Naive thymus-derived CD8-positive, alpha-beta T cell (primary cell): ENCODE measurements at places on chromosomes 7 and 10.

- no peak for DNase-seq
Observed at GRCh38 chr7:105987046-105987445, 24.0 kb downstream of the CDHR3 start.

GRCh38 chr10:3263747-3264146 lies 91.2 kb upstream of the PITRM1 start:
- DNase-seq: no peak

GRCh38 chr7:41447450-41448042 lies 255.3 kb downstream of the INHBA start:
- DNase-seq: no peak

DNA sequence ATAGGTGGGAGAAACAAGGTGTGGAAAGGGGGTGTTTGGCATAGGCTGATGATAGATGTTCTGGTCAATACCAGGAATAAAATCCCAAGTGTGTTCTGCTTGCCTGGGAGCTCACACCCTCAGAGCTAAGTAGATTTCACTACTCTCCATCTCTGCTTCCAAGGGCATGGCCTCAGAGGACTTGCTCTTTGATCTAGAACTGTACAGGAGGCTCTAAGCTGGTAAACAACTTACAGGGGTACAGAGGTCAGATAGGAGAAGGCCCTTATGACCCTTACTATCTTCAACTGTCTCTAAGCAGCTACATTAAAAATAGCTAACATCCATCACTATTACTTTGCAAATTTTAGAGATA lies 221.5 kb upstream of the KLF14 start:
- DNase-seq: no peak

- no peak for DNase-seq
Observed at GRCh38 chr7:1225441-1226185, 7.1 kb upstream of the UNCX start.

GRCh38 chr7:44634187-44634838 lies 27.9 kb downstream of the OGDH start:
- DNase-seq: no peak

DNA sequence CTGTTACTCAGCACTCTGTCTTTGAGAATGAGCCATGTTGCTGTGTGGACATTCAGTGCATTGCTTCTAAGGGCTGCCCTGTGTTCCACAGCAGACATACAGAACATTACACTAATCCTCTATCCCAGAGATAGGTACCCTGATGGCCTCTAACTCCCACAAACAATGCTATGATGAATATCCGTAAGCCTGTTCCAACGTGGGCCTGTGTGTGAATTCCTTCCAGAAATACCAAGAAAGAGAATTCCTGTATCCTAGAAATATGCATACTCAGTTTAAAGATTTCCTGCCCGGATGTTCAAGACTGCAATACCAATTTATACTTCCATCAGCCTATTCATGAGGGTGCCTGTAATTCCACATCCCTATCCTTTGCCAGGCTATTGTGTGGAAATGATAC lies 21.3 kb upstream of the ST8SIA6 start:
- no peak for DNase-seq

GRCh38 chr10:14698111-14698828 lies 76.4 kb downstream of the FAM107B start:
- no peak for DNase-seq

DNA sequence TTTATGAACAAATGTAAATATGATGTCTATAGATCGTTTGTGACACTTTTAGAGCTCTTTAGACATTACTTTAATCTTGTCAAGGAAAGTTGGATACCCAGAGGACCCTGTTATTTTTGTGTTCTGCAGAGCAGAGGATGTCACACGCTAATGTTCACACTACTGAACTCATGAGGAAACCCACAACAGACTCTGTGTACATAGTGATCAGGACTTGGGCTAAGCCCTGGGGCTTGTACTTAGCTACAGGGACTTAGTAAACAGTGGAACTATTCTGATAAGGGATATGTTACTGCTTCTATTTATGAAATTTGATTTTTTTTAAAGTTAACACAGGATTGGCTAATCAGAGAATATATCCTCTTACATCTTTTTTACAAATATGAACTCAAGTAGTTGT lies 36.1 kb upstream of the ZNF518A start:
- no peak for DNase-seq

GRCh38 chr7:141014125-141014523 lies 628 bp downstream of the MRPS33 start:
- no peak for DNase-seq

DNA sequence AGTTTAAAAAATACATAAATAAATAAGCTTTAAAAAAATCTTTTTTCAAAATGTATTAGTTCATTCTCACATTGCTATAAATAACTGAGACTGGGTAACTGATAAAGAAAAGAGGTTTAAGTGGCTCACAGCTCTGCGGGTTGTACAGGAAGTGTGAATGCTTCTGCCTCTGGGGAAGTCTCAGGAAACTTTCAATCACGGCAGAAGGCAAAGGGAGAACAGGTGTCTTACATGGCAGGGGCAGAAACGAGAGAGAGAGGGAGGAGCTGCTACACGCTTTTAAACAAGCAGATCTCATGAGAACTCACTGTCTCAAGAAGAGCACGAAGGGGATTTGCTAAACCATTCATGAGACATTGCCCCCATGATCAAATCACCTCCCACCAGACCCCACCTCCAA lies 114.6 kb downstream of the DNAJC1 start:
- no peak for DNase-seq

- no peak for DNase-seq
Observed at GRCh38 chr10:117419921-117420320, 44.7 kb upstream of the PDZD8 start.

GRCh38 chr10:115956225-115957011 lies 316.6 kb downstream of the GFRA1 start:
- no peak for DNase-seq

- no peak for DNase-seq
Observed at GRCh38 chr10:96466-96865, 38.8 kb upstream of the ZMYND11 start.

GRCh38 chr7:39560408-39560807 lies 5.8 kb upstream of the YAE1 start:
- DNase-seq: no peak

DNA sequence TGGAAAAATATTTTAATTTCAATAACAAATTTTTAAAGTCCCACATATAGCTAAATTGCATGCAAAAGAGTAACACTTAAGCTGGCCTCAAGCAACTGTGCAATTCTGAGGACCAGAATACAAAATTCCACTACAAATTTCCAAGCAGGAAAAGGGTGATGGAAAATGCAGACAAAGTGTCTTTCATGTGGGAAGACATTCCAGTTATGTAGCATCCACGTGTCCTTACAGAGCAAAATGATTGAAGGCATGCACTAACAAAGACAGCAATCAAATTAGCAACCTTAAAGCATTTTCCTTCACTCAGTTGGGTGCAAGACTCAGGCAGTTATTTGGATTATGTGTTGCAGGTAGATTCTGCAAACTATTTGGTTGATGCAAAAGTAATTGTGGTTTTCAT lies 203.7 kb downstream of the HERPUD2 start:
- DNase-seq: no peak

- no peak for DNase-seq
Observed at GRCh38 chr7:92609921-92610518, 19.8 kb upstream of the FAM133B start.

DNA sequence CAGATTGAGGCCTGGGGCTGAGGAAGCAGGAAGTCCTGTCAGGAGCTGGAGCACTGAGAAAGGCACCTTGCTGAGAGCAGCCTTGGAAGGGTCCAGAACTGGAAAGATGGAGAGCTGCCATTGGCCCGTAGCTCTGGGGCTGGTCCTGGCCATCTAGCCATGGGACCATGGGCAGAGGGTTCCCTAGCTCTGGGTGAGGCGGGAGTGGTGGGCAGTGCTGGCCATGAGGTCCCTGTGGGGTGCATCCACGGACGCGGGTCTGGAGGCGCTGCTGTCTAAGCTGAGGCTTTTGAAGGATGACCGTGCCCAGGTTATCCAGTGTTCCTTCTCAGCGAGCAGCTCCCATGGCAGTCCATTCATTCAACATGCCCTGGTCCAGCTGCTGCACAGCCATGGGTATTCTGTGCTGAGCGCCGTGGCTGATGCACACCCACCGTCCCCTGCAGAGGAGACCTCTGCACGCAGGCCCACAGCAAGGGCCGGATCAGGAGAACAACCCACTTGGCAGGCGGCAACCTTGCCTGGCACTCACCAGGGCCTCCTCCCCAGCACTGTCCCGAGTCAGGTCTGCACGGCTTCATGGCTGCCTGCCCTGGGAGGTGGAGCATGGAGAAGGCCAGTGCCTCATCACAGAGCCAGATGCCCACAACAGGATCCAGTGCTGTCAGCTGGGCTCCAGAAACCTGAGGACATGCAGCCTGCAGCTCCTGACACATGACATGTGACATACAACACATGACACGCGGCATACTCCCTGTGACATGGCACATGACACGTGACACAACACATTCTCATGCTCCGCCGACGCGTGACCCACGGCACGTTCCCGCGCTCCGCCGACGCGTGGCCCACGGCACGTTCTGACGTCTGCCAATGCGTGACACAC lies 121.9 kb downstream of the INPP5A start:
- DNase-seq: no peak

GRCh38 chr10:110569122-110569521 lies 1.6 kb downstream of the SMC3 start:
- no peak for DNase-seq

- no peak for DNase-seq
Observed at GRCh38 chr7:82105463-82105862, 335.6 kb upstream of the HGF start.

- DNase-seq: no peak
Observed at GRCh38 chr10:58952162-58952601, 224.3 kb upstream of the PHYHIPL start.

- no peak for DNase-seq
Observed at GRCh38 chr7:1569440-1569832, 396 bp downstream of the PSMG3 start.
